EH (cell line): ENCODE measurements at places on chromosomes 11 and 22.
A peak's percentile ranks its signal among the peaks of the same experiment; 100 is the strongest.

- no peak for DNase-seq
Observed at GRCh38 chr22:19634226-19634975, 79.9 kb upstream of the SEPTIN5 start.

DNA sequence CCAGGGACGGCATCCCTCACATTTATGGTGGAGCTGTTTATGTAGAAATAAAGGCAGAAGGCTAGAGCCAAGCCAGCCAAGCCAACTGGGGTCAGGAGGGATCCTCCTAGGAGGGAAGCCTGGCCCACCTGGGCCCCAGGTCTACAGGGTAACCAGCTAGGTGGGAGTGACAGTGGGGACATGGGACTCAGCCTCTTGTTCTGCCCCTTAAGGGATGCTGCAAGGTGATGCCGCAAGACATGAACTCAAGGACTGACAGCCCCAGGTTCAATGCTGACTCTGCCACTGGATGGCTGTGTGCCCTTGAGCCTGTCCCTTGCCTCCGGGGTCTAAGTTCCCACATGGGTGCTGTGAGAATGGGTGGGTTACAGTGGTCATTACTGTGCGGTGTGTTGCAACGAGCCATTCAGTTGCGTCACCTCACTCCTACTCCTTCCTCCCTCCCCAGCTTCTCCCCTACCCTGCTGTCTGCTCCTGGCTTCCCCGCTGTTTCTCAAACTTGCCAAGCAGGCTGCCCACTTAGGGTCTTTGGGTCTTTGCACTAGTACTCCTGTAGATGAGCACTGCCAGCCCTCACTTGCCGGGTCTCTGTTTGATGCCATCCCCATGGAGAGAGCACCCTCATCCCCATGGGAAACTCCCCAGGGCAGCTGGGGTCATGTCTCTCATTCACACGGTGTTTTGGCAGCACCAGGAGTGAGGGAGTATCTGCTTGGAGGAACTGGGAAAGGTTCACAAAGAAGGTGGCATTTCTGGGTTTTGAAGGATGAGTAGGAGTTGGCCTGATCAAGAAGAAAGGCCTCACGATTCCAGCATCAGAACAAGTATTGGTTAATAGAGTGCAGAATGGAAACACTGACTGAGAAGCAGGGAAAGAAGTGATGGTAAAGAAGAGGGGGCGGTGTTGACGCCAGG is 43.0 kb upstream of the RTL6 start:
- no peak for DNase-seq

- DNase-seq = no peak
Observed at GRCh38 chr11:22458161-22458560, 120.0 kb downstream of the SLC17A6 start.

DNA sequence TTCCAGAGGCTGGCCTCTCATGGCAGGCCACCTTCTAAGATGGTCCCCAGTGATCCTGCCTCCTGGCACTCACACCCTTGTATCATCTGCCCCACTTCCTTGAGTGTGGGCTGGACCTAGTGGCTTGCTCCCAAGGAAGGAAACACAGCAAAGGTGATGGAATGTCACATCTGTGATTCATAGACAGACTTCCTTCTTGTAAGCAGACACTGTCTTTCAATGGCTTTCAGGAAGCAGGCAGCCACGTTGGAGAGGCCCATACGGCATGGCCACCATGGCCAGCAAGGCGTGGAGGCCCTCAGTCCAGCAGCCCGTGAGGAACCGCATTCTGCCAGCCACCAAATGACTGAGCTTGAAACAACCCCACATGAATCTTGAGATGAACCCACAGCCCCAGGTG is 11.3 kb downstream of the LMO1 start:
- peak; percentile 15 for DNase-seq

DNA sequence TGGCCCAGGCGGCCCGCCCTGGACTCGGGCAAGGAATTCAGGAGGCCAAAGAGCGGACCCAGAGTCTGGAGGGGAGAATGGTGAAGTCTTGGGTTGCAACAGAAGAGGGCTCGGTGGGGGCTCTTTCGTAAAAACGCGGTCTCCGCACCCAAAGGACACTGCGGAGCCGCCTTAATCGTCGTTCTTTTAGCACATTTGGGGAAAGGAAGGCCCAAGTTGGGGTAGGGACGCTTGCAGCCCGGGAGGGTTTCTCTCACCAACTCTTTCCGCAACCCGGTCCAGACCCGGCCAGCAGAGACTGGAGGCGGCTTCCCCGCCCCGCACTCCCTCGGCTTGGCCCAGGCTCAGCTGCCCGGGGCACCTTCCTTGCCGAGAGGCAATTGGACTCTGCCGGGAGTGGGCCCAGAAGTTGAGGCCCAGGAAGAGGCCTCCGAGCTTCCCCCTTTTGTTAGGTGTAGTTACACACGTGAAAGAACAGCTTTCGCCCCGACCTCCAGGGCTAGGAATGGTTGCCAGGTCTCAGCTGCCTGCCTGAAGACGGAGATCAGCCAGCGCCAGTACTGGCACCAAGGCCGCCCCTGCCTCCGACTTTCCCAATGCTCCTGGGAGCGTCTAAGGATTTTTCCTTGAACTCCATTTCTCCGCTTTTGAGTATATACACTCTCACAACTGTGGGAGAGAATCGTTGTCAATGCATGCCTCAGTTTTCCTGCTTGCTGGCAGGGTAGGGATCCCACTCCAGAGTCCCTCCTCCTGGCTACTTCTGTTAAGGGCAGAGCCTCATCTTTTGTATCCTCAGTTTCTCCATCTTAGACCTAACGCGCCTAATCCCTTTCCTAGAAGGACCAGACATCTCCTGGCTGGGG is 3.7 kb downstream of the ALX4 start:
- DNase-seq = peak; percentile 43

DNA sequence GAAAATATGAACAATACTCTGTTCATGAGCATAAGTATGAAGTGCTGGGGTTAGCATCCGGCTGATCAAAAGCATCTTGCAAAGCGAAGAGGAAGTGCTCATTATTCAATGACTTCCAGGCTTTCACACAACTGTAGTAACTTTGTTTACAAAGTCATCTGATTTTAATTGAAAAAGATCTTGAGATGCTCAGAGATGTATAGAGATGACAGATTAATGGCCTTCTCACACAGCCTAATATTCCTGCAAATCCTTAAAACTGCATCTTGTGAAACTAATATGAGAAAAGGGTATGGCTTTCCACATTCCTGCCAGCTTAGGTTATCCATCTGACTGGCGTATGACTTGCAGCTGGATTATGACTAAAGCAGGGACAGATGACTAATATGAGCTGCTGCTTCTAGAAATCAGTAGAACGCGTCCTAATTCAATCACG is 125.4 kb downstream of the CASP12 start:
- peak; percentile 77 for DNase-seq

DNA sequence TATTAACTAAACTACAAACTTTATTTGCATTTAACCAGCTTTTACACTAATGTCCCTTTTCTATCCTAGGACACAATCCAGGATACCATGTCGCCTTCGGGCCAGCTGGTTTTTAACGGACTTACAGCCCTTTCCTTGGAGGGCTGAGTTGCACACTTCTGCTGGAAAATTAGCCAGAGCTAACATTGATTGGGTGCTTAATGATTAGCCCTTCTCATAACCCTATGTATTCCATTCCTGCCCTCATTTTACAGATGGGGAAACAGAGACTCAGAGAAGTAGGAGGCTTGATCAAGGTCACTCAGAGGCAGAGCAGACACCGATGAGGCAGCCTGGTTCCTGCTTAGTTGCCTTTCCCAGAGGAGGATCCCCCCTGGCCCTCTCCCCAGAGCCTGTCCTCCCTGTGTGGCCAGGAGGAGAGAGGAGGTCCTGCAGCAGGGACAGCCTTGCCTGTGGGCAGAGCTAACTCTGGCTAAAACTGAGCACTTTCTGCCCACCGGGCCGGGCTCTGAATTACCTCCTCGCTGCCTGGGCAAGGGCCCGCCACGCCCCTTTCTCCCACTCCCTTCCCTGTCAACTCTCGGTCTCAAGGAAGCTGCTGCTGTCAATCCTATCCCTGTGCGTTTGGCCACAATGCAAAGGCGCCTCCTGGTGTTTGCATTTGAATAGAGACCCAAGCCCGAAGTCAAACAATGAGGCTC is 59.6 kb upstream of the PAX6 start:
- peak; percentile 40 for DNase-seq

GRCh38 chr22:49626361-49627216 is 201.1 kb downstream of the BRD1 start:
- DNase-seq = no peak

DNA sequence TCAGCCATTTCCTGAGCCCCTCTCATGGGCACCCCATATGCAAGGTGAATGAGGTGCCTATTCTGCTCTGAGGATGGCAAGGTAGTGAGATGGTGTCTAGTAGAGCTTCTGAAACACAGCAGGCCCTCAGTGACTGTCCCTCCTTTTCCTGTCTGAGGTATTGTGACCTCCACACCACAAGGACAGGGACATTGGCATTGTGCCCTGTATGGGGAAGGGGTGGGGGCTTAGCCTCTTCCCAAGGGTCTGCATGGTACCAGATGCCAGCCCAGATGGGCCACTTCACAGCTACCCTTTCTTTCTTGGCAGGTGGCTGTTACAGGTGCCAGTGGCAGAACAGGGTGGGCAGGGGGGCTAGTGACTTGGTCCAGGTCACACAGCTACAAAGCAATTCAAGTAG is 78.8 kb downstream of the CABIN1 start:
- DNase-seq = no peak

DNA sequence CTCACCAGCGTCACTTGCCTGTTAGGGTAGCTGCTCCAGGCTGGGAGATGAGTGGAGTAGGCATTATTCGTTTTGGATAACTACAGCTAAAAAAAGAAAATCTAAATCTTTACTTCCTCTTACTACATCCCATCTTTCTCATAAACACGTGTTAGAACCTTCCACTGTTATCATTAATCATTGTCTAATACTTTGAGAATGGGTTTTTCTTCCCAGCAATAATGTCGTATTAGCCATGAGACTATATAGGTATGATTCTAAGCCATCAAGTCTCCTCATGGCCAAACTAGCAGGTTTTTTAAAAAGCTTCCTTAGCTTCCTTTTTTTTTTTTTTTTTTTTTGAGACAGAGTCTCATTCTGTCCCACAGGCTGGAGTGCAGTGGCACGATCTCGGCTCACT is 3.9 kb upstream of the TEF start:
- no peak for DNase-seq

- no peak for DNase-seq
Observed at GRCh38 chr22:25878933-25879332, 136.9 kb downstream of the MYO18B start.

DNA sequence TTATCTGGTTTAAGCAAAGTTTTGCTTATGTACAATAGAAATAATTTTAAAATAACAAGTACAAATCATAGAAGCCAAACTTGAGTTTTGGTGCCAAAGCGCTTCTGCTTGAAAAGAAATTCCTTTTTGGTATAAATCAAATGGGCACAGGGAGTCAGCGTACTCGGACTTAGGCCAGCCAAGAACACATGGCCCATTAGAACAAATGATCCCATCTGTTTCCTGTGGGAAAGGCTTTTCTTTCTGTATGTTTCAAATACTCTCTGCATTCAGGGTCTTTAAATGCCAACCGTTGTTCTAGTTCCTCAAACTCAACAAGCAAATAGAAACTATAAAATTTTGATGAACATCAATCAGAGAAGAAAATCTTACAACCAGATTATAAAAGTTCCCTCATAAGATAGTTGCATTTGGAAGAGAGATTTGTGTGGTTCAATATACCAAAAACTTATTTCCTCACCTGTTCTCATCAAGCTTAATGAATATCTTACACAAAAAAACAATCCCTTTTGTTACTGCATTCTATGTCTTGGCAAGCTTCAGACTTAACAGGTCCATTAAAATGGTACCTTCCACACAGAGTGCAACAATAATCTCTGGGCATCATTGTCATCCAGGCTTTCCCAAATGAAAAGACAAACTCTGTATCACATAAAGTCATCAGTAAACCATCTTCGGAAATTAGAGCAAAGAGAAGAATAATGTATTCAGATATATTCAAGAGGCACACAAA is 739.8 kb upstream of the API5 start:
- no peak for DNase-seq

- no peak for DNase-seq
Observed at GRCh38 chr11:61574611-61575010, 6.3 kb downstream of the SYT7 start.

DNA sequence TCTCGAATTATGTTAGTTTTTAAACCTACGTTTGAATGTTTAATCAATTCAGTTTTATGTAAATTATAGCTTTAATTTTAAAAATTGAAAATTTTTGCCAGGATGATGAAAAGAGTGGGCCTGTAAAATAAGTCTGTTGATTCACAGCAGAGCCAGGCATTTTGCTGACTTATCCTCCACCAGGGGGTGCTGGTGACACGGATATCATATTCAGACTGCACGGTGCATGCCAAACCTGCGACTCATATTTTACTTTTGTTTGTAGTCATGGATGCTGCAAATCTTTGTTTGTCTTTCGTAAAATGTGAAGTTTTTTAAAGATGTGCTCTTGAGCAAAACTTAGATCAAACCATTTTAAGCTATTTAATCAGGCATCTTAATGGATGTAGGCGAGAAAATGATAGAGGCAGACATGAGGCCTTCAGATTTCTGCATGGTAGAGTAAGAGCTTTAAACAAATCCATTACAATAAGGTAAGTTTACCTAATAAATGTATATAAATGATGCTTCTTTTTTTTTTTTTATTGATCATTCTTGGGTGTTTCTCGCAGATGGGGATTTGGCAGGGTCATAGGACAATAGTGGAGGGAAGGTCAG is 3.6 kb upstream of the OR8B3 start:
- DNase-seq = peak; percentile 76

- peak; percentile 70 for DNase-seq
Observed at GRCh38 chr22:21641417-21641788, 699 bp upstream of the SDF2L1 start.

DNA sequence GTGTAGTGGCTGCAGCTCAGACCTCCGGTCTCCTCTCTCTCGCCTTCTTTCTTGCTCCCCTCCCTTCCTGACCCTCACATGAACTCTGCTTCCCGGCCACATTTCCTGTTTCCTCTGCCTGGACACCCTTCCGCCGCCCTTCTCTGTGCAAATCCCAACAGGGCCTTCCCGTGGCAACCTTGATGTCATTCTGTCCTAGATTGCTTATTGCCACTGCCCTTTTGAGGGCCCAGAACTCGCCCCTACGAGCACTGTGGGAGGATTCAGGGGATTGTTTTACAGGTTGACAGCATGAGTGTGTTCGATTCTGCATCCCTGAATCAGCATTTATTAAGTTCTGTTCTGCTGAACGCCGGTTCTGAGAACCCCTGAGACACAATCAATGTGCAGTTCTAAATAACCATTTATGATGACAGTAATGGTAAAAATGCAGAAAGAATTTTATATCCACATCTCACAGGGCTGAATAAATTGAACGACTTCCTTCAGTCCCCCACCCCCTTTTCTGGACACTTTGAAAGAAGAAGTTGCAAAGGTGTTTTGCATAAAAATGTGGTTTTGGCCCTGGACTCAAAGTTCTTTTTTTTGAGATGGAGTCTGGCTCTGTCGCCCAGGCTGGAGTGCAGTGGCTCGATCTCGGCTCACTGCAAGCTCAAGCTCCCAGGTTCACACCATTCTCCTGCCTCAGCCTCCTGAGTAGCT is 6.4 kb downstream of the BATF2 start:
- peak; percentile 50 for DNase-seq
